ENCODE measurements at places on chromosomes 13 and 19.

GRCh38 chr19:41930926-41931592 lies 2.8 kb upstream of the ERFL start:
- no peak for DNase-seq

DNA sequence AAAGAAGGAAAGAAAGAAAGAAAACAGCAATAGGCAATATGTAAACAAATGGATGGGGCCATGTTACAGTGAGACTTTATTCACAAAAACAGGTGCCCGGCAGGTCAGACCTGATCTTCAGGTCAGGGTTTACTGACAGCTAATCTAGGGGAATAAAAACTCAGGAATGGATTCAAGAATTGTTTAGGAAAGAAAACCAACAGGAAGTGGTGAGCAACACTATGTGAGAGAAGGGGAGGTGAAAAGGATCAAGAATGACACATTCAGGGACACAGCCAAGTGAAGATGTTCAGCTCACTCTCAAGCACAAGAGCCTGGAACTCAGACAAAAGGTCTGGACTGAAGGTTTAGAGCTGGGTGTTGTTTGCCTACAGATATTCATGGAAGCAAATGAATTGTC lies 244.5 kb downstream of the EFNB2 start:
- no peak for DNase-seq

- no peak for DNase-seq
These were observed 83.6 kb downstream of the KDM4B start for GRCh38 chr19:5052515-5052914.

DNA sequence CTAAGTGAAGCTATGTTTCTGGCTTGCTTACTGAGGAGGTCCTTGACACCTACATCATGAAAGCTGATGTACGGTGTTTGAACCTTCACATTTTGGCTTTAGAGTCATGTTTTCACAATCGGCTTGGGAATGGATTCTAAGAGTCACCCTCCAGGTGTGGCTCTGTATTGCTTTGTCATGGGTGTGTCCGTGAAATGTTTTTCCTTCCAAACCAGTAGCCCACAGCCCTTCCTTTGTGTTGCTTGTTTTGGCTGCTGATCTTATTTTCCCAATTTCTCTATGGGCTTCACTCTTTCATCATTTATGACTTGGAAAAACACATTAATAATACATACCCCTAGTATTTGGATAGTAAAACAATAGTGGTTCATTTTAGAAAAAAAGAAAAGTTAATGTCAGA lies 240.6 kb downstream of the GGACT start:
- DNase-seq, result peak; percentile 67

DNA sequence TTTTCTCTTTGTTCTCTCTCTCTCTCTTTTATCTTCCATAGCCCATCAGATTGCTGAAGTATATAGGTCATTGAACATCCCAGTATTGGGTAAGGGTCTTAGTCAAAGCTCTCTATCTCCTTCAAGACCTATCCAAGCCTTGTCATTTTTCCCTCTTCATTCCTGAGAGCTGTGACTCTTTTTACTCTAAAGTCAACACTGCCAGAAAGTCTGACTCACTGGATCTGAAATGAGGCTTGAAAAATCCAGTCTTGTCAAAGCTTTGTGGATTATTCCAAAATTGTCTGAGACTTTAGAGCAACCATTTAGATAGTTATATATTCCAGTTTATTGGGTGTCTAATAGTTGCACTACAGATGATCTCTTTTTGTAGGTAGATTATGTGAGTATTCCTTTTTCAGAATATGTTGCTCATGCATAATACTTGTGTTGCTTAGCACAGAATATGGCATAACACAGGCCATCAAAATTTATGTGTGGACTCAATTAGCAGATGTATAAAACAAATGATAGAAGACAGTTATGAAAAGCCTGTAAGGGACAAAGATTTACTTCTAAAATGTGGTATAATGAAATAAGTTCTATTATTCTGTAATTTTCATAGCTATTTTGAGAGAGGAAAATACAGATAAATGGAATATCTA lies 389.3 kb upstream of the PCDH9 start:
- DNase-seq, result no peak

Measured in HCT116 (cell line).